ENCODE measurements at places on chromosomes 4 and X.

- peak; percentile 43 for DNase-seq
These were observed at the start of gene PCDH19 for GRCh38 chrX:100409610-100410590. TSS of gene PCDH19 (minus strand) at chrX:100410273. CDS start at chrX:100408597, 1,676 bp downstream.

GRCh38 chr4:90769251-90769650 is 642.1 kb downstream of the CCSER1 start:
- no peak for DNase-seq

- DNase-seq: no peak
These were observed 87.7 kb upstream of the SRD5A3 start for GRCh38 chr4:55258152-55258865.

DNA sequence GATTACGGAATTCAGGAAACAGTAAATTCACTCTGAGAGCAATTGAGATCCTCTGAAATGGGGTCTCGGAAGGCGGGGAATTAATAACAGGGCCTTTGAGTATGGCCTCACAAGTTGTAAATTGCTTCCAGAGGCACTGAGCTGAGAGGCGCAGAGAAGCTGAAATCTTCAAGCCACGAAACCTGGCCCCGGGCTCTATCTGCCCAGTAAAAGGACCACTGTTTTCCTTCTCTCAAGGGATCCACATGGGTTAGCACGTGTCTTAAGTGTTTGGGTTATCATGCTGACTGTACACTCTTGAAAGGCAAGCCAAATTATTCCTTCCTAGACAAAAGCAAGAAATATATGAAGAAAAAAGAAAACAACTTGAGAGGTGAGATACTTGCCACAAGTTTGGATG is 1012.9 kb upstream of the FTHL17 start:
- no peak for DNase-seq

- no peak for DNase-seq
These were observed 26.0 kb upstream of the BMP2K start for GRCh38 chr4:78749972-78750727.

DNA sequence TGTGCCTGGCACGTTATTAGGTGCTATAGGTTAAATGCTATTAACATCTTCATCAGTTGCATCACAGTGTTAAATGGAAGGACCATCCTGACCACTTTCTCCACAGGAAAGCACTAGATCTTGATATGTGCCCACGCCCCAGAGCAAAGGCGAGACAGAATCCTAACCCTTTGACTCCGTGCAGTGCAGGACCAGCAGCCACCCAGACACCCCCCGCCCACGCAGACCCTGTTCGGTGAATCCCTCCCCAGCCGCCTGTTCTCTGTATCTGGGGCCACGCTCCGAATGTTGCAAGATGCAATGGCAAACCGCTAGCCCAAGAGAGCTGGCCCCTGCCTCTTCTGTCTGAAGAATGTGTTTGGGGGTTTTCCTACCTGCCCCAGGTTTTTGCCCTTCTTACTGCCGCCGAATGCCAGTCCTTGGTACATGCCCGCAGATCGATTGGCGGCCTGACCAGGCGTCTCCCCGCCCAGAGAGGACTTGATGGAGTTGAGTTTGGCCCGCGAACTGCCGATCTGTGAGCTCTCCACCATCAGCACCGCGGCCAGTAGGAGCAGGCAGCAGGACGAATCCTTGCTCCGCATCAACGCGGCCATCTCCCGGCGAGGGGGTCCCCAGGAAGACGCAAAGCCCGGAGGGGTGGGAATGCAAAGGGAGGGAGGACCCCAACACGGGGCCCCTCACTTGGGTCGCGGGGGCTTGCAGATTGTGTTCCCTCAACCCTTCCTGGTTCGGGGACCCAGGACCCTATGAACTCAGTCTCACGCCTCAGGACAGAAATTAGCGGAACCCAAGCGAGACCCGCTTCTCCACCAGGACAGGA is 906 bp downstream of the DKK2 start:
- DNase-seq: no peak

GRCh38 chrX:22246620-22247019 is 26.1 kb upstream of the CBLL2 start:
- DNase-seq: no peak

DNA sequence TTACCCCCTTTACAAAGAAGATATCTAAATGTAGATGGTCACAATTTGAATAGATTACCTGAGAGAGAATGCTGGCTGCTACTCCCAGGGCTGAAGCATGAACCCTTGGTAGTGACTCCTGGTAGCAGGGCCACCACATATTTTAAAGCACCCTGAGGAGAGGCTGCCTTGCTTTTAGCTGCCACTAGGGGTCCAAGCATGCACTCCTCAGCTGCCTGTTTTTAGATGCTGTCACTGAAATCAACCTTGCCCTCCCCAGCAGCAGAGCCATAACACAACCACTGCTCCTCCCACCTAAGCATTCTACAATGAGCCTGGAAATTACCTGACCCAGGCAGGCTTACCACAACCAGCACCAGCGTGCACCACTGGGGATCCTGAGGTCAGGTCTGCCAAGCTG is 850.9 kb downstream of the FAM133A start:
- no peak for DNase-seq

DNA sequence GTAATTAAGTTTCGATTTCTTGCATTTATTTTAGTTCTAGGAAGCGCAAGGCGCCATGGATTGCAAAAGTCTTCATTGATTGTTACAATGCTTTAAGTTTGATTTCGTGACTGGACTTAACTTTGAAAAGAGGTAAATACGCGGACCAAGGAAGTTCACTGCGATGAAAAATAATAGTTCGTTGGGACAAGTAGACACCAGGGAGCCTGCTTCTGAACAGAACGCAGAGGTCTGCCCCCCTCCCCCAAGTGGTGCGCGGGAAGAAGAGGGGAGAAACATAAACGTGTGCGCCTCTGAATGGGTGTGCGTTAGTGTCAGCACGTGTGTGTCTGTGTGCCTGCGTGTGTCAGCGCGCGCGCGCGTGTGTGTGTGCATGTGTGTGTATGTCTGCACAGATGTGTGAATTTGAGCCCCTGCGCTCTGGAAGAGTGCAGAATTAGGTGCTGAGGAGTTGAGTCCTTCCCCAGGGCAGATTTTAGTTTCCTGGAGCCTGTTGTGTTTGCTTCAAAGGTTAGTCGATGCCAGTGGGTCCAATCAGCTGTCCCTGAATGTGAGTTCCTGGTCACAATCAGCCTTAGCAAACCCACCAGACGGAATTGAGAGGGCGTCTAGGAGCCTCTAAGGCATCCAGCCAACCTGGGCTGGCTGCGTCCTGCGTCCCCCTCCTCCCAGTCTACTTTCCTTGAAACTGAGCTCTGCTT is 5.8 kb upstream of the POU4F2 start:
- DNase-seq: no peak

DNA sequence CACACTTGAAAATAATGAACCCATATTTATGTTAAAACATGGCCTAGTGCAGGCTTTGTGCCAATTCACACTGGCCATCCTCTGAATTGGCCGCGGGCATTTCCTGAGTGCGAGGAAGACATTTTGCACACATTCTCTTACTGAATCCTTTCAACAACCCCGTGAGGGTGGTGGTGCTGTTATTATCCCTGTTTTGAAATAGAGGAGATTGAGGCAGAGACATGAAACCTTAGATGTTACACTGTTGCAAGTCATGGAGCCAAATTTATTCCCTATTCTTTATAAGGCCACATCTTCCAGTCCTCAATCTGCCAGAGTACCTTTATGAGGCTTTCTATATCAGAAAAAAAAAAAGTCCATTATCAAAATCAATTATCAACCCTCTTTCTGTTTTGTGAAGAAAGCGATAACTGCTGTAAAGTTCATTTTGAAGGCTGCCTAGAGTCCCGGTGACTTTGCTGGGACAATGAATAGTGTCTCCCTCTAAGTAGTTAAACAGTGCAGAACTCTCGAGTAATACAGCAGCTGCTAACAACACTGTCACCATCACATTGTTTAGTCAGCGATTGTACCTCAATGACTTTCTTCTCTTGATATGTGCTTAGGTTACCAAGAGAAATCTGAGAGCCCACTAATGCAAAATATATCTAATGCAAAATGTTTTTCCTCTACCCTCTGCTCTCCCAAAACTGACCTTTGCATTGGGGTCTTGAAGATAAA is 242.3 kb upstream of the PPARGC1A start:
- DNase-seq: no peak

DNA sequence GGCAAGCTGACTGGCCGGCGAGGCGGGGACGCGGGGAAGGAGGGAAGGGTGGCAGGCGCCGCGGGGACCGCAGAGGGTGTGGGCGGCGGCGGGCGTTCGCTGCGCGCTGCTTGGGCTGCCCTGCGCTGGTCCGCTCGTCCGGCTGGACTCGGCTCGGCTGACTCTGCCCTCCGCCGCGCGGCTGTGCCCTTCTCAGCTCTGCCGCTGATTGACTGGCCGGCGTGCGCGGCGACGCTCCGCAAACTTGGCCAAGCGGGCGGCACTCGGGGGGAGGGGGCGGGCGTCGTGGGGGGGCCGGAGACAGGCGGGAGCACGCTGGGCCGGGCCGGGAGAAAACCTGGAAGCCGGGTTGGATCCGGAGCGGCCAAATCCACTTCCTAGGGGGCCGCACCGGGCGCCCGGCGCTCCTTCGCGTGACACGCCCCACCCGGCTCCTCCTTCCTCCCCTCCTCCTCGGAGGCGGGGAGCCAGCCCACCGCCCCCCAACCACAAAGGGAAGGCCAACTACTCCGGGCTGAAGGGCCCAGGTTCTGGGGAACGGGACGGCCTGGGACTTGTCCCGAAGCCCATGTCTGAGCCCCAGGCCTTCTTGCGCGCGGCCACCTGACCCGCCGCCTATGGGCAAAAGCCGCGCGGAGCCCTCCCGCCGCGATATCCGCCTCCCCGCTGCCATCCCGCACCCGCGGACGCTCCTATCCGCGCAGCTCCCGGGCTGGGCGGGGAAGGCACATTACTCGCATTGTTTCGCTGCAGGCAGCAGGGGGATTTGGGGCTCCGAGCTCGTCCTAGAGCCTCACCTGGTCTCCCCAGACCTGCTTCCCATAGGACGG is at the start of gene GPC4:
GPC4 (minus strand) TSS at position 214 of the 830 bp plus-strand sequence. CDS start 524 bp downstream, outside the sequence.
- DNase-seq: no peak

DNA sequence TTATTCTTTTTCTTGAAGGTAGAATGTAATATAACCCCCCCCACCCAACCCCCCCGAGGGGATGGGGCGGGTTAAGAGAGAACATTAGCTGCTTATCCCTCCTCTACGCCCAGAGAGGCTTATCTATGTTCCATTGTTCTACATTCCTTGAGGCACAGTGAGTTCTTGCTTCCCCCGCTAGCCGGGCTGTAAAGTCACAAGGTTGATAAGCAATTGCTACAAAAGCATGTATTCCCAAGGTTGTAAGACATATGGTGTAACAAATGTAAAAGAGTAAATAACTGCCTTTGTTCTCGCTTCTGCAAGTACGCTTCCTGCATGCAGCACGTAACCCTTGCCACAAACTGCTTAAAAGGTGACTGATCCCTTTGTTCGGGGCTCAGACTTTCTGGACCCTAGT is 8.2 kb downstream of the DCAF8L2 start:
- no peak for DNase-seq

DNA sequence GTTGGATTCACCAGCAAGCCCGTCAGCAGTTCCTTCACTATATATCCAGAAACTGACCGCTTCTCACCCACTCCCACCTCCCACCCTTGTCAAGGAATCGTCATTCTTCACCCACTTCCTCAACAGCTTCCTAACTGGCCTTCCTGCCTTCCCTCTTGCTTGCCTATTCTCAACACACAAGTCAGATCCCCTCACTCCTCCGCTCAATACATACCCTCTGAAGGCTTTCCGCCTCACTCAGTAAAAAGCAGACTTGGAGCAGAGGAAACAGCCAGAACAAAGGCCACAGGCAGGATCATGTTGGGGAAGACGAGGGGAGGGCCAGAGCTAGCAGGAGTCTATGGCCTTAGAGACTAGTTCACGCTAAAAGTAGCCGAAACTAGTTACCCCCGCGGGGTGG is 23.7 kb downstream of the RWDD4 start:
- DNase-seq: no peak
